Activated naive CD4-positive, alpha-beta T cell treated with anti-CD3 and anti-CD28 coated beads, Interleukin-2, amount 50 U/mL, for 72 hours (primary cell): ENCODE measurements at places on chromosomes 2 and 18. TPM values are rescaled to one million over a fixed set of nuclear protein-coding genes. Genes with fewer than 3 reads are reported as not detected.

EML4 gene
- 85.7 TPM for total RNA-seq

CENPA gene
- total RNA-seq: 26.9 TPM

ARL4C gene
- total RNA-seq: 50.0 TPM

GALNT1 gene
- 16.4 TPM for total RNA-seq

TRIB2 gene
- total RNA-seq: 2.6 TPM

LOXL3 gene
- total RNA-seq: 0.20 TPM
